Occipital lobe (tissue), 3 donors: ENCODE measurements at places on chromosomes 11 and 22. TPM values are rescaled to one million over a fixed set of nuclear protein-coding genes. Genes with fewer than 3 reads are reported as not detected.

HEPHL1 gene
- not detected for total RNA-seq

DNA sequence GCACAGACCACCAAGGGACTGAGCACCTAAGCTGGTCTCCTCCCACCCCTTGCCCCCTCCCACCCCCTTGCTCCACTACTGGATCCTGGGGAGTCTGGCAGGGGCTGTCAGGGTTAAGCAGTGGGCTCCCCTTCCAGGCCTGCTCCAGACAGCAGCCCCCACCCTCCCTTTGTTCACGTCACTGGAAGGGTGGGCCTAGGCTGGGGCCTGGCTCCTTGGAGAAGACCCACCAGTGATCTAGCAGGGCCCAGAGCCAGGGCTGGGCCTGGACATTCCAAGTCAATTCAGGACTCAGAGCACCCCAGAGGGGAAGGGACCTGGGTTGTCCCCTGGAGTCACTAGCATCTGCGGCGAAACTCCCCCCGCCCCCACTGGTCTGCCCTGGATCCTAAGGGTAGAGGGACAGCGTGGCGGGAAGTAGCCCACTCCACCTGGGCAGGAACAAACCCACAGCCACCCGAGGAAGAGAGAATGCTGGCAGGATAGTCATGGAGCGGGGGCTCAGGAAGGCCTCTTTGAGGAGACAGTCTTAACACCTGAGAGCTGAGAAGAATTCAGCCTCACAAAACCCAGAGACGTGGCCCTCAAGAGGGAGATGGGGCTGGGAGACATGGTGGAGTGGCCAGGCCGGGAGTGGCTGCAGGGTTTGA, 45.8 kb downstream of the IGLL1 start:
- no peak for DNase-seq

DNA sequence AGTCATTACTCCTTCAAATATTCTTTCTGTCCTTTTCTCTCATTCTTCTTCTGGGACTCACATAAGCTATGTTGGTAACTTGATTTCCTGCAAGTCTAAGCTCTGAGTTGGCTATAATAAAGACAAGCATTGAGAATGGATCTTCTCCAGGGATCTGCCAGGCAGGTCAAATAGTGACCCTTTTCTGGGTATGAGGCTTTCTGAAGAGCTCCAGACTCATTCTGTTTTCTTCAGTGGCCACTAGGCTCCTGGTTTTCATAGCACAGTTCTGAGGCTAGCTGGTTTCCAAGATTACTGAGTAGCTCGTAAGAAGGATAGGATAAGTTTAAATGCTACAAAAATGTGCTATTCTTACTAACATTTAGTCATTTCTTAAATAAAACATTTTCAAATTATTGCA, 38.3 kb downstream of the TMPRSS5 start:
- no peak for DNase-seq

DNA sequence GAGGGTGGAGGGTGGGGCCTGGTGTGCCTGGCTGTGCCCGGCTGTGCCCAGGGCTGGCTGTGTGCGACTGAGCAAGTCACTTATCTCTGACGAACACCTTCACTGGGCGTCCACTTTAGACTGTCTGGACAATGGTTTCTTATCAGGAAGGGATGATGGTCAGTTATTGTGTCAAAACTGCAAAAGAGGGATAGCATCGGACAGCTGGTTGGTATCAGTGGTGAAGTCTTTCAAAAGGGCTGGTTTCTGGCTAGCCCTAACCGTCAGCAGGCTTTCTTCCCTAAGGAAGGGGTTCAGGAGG, 4.1 kb upstream of the MGAT3 start:
- DNase-seq: no peak

GRCh38 chr11:59615120-59615636, 396 bp downstream of the OSBP start:
- DNase-seq: no peak

HBD gene
- total RNA-seq: not detected

- no peak for DNase-seq
Measured at GRCh38 chr11:58567889-58568512, 7.7 kb downstream of the LPXN start.

TESMIN gene
- 0.94 TPM for total RNA-seq

- no peak for DNase-seq
Measured at GRCh38 chr11:36512016-36512415, 1.9 kb upstream of the TRAF6 start.

DNA sequence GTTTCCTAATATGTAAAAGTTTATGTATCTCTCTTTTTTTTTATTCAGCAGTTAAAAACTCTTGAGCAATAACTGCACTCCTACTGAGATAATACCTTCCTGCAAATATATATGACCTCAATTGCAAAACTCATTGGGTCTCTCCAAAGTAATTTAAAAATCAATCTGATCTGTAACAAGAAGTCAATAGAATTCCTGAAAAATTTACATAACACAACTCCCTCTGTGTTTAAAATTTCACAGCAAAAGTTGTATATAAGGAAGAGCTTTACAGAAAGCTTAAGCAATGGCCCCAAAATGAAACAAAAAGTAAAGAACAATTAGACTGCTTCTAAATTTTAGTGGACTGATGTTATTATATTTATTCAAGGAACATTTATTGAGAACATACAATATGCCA, 313.4 kb downstream of the DLG2 start:
- no peak for DNase-seq

DNA sequence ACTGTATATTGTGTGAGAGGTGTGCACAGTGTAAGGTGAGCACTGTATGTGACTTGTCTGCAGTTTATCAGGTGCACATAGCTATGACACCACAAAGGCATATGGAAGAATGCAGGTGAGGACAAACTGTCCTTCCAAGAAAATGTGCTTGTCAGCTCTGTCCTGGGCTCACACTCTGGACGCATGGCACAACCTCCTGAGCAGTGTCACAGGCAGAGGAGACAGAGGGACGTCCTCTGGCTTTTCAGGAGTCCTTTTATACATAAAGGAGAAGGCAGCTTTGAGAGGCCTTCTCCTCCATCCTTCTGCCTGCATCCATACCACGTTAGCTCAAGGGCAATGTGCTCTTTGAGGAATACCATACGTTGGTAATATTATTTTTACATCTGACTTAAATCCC, 7.5 kb upstream of the MYOD1 start:
- no peak for DNase-seq

- no peak for DNase-seq
Measured at GRCh38 chr11:102346456-102346747, 612 bp upstream of the BIRC2 start.

DNA sequence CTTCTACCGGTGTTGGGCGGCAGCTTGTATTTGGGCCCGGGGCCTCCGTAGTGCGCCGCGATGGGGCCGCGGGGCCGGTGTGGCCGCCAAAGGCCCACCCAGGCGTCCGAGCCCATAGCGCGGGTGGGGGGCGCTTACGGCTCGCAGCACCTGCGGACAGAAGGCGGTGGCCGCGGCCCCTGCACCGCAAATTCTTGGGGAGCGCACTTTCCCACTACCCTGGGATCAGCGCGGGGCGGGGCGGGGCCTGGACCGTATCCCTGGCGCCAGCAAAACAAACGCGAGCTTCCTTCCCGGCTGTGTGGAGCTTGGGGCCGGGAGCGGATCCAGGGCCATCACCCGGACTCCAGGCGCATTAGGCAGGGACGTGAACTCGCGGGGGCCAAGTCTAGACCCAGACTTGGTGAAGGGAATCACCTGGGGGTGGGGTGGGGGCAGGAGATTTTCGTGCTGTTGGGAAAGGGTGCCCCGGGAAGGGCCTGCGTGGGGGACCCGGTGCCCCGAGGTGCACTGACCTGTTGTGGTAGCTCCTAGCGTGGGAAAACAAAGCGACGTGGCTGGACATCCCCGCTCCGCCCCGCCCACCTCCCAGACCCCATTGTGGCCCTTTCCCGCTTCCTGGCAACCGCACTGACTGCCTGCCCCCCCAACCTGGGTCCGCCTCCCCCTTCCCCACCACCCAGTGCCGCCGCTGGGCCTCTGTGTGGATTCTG, 2.3 kb upstream of the TYMP start:
- DNase-seq: no peak

DNA sequence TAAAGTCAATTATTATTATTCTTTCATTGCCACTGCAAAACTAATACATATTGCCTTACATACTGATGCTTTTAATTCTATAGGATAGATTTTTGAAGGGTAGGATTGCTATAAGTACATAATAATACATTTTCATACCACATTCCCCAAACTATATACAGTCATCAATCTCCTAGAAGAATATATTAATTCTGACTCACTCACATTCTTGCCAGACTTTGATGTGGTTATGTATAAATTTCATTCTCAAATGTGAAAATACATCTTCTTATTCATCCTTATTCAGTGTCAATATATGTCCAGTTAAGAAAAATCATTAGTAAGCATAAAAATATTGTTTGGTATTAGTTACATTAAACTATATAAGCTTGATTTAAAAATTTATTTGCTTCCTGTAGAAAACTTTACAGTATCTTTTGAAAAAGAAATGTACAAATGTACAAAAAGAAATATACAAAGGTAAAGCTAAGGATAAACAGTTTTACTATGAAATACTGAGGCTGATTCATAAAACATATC, 458.8 kb upstream of the CNTN5 start:
- DNase-seq: no peak

DNA sequence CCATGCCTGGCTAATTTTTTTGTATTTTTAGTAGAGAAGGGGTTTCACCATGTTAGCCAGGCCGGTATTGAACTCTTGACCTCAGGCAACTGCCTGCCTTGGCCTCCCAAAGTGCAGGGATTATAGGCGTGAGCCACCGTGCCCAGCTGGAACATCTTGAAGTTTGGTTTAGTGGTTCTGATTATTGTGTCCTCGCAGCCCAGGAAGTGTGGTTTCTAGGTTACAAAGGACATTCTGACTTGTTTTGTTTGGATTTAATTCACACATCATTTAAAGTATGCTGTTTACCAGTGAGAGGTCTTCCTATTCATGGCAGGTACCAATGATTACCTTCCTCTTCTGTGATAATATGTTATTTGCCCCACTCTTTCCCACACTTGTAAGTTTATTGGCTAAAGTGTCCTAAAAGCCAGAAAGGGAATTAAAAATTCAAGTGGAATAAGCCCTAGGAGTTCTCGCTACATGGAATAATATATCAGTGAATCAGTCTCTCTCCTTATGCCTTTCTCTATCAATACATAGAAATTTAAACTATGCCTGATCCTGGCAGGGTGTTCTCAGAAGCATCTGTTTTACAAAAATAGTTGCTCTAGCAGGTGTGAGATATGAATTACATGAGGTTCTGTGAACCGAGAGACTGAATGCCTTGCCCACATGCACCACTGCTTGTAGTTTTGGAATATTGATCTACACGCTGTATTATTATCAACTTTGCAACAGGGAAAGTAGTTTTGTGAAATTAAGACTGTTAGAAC, 263.1 kb downstream of the DDX10 start:
- DNase-seq: no peak

CCDC188 gene
- not detected for total RNA-seq

GRCh38 chr11:2182075-2182474, 10.5 kb upstream of the TH start:
- DNase-seq: no peak

DNA sequence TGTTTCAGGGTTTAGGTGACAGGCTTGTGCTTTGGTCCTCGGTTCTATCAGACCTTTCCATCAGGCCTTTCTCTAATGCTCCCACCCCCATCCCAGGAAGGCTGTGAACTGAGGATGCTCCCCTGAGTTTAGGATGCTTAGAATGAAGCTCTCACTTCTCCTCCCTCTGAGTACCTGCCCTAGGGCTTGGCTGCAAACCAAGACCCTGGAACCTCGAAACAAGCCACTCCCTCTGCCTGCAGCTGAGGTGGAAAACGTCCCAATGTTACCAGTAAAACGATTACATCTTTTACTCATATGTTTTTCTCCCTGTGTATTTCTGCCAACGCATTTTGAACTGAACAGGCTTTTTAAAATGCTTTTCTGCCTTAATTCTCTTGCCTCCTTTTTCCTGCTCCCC, 54.5 kb upstream of the BMAL1 start:
- no peak for DNase-seq

PAX6 gene
- 16.4 TPM for total RNA-seq

DNA sequence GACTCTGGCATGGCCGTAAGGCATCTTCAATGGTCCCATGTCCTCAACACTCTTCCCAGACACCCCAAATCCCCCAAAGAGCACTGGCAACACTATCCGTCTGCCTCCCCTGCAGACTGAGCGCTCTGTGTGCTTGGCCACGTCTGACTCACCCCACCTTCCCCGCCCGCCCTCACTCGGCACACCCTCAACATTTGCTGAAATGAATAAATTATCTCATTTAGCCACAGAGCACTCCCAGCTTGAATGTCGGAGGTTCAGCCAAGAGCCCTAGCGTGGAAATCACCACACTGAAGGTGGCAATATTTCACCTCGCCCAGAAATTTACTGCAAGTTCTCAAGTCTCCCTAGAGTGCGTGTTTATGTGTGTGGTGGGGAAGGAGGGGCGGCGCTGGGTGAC, 46.6 kb upstream of the TCF20 start:
- peak; percentile 49 for DNase-seq

SAA2 gene
- 0.31 TPM for total RNA-seq

GRCh38 chr22:48968201-48968959, 859.3 kb downstream of the BRD1 start:
- DNase-seq: no peak

STIM1 gene
- 12.3 TPM for total RNA-seq

- DNase-seq: no peak
Measured at GRCh38 chr11:12745787-12746186, 71.6 kb downstream of the TEAD1 start.

SEC14L6 gene
- 1.4 TPM for total RNA-seq

GRCh38 chr11:76787911-76788596, 4.9 kb downstream of the TSKU start:
- DNase-seq: no peak

DNA sequence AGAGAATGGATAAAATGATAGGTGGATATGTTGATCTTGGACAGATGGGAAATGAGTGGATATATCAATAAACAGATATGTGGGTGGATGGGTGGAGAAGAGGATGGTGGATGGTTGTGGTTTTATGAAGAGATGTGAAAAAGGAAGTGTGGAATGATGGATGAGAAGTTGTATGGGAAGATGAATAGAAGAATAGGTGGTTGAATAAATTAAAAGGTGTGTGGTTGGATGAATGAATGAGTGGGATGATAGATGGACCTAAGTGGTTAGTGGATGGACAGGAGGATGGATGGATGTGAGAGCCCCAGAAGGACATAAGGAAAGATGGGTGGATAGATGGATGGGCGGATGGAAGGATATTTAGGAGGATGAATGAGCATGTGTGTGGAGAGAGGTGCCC, 913 bp upstream of the CD44 start:
- DNase-seq: no peak

DNA sequence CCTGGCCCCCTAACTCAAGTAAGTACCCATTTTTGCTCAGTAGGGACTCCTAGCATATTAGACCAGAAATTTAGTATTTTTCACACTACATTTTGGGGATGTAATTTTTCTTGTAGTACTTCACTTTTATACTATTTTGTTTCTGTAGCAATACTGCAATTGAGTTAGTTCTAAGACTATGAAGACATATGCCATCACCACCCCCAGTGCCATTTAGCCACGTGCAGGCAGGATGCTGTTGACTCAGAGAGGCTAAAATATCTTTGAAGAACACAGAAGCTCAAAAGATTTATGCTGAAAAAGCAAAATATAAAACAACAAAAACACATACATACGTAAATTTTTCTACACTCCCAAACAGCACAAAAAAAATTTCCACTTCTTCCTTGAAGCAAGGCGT, 29.1 kb upstream of the DLAT start:
- DNase-seq: no peak

- DNase-seq: no peak
Measured at GRCh38 chr22:49705972-49706352, 121.7 kb downstream of the BRD1 start.

ARHGAP20 gene
- total RNA-seq: 66.6 TPM

PRODH gene
- 0.94 TPM for total RNA-seq

GRCh38 chr11:69515271-69516245, 34.1 kb downstream of the LINC01488 start:
- DNase-seq: no peak
